Activated T-helper 1 cell treated with Interleukin-2 at 50 U/mL for 16 hours (primary cell): ENCODE measurements at places on chromosomes 4 and X.

DNA sequence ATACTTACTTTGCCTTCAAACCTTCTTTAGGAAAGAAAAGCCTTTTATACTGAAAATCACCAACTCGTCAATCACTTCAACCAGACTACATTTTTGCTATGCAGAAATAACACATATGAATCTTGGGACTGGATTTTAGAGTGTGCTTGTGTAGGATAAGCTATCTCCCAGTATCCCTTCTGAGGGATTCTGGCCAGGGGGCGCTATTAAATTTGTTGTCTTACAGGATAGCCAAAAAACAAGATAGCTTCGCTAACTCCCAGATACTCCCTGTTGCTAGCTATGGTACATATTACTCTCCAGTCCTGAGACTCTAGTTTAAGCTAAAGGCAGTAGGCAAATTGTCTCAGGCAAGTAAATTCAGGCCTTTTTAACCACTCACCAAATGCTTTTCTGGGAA, 167.2 kb downstream of the LHFPL1 start:
- no peak for DNase-seq

DNA sequence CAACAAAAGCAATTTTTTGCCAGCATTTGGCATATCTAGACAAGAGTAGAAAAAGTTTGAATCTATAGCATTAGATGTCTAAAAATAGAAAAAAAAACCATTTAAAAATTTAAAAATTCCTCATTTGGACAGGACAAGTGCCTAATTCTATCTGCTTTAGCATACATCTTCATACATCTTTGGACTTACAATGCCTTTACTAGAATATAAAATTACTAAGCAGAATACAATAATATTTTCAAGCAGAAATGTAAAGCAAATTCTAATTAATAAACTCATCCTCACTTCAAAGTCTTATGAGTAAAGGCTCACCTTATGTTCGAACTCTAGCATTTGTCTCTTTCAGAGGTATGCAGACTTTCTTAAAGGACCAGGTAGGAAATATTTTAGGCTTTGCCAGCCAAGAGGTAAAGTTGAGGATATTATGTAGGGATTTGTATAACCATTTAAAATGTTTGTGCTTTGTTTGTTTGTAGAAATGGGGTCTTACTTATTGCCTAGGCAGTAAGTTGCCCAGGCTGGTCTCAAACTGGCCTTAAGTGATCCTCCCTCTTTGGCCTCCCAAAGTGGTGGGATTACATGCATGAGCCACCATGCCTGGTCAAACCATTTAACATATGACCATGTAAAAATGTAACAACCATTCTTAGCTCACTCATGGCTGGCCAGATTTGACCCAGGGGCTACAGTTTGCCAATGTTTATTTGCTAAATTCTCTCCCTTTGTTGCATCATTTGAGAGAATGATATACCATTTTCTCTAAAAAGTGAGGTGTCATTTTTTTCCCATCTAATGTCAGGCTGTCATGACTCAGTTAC, 29.1 kb downstream of the UGDH start:
- DNase-seq = no peak

- no peak for DNase-seq
These were observed 2.1 kb upstream of the ZNF141 start for GRCh38 chr4:335515-335914.

DNA sequence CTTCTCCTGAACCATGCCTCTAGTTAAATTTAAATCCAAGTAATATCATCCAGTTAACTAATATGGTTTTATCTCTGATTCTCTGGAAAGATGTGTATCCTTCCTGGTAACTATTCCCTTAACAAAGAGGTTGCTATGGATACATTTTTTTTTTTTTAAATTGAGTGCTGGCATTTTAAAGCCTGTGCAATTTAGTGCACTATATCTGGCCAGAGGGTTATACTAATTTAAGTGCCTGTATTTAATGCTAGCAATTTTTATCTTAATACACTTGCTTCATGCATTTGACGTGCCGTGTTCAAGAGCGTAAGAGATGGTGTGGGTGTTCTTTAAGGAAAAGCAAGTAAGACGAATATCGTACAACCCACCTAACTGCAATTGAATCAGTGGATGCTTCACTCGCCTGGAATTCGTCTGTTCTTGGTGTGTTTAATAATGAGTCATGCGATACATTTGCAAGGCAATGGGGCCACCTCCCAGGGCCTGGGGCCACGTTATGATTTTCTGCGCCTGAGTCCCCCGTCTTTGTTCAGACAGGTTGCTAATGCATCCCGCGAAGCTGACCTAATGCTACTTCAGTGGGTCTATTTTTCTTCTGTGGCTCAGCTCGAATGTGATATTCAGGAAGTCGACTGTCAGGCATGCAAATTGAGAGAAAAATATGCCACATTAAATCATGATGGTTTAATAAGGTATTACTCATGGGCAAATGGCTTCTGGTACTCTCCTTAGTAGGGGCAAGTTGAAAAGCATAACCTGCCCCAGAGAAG, 14.2 kb upstream of the MID1 start:
- no peak for DNase-seq

DNA sequence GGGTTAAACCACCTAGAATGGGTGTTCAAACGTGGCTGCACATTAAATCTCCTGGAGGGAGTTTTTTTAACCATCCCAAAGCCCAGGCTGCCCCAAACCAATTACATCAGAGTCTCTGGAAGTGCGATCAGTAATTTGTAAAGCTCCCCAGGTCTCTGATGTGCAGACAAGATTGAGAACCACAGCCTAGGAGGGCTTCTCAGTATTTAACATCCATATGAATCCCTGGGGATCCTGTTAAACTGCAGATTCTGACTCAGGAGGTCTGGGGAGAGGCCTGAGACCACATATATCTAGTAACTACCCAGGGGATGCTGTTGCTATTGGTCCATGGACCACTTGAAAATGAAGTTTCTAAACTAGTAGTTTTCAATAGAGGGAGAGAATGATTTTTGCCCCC, 42.6 kb downstream of the SMPX start:
- DNase-seq = no peak

DNA sequence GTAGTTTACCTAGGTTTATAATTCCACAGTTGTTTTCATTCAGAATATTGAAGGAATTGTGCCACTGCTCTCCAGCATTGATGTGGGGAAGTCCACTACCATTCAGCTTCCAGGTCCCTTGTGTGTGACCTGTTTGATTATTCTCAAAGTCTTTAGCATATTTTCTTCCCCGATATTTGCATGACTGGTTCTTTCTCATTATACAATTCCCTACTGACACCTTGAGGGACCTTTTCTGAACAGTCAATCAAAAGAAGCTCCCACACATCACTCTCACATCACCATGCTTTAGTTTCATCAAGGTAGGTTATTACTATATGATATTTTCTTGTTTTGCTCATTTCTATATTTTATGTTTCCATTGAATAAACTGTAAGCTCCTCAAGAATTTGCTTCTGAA, 44.1 kb downstream of the SLC39A8 start:
- no peak for DNase-seq

DNA sequence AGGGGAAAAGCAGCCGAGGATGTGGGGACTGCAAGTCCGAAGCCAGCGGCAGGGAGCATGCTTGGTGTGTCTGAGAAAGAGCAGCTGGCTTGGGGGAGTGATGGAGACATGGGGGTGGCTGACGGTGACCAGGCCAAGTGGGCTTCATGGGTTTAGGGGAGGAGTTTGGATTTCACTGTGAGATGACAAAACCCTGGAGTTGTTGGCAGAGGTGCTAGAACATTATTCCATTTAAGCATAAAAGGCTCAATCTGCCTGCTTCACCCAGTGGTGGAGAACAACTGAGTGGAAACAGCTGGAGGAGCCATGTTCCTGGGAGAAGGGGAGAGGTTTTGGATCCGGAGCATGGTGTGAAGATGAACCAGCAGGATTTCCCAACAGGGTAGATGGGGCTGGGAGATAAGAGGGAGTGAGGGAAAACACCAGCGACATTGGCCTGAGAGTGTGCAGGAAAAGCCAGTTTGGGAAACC, 318.0 kb upstream of the TAPT1 start:
- DNase-seq = no peak
